ENCODE measurements at places on chromosomes 7 and 10.

- DNase-seq = no peak
These were observed 23.0 kb downstream of the MKI67 start for GRCh38 chr10:128103229-128103714.

DNA sequence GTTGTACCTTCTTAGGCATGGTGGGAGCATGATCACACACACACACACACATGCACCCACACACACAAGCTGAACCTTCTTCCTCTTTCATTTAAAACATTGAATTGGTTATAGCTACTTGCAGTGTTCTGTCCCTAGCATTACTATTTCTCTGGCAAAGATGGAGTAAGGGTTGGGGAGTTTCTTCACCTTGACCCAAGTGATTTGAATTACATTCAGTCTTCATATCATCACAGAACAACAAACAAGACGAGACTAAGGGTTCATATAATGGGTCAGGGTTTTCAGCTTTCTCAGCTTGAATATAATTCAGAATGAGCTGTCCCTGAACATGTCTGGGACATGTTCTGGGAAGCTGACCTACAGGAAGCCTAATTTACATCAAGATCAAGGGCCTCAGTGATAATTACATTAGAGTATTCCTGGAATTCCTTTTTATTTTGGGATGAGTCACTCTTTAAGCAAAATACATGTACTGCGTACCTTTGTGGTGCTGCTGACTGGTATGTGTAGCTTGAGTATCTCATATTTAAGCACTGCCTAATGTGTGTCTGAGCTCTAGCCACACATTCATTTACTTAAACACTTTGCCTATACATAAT is 213.5 kb upstream of the TMEM229A start:
- no peak for DNase-seq

DNA sequence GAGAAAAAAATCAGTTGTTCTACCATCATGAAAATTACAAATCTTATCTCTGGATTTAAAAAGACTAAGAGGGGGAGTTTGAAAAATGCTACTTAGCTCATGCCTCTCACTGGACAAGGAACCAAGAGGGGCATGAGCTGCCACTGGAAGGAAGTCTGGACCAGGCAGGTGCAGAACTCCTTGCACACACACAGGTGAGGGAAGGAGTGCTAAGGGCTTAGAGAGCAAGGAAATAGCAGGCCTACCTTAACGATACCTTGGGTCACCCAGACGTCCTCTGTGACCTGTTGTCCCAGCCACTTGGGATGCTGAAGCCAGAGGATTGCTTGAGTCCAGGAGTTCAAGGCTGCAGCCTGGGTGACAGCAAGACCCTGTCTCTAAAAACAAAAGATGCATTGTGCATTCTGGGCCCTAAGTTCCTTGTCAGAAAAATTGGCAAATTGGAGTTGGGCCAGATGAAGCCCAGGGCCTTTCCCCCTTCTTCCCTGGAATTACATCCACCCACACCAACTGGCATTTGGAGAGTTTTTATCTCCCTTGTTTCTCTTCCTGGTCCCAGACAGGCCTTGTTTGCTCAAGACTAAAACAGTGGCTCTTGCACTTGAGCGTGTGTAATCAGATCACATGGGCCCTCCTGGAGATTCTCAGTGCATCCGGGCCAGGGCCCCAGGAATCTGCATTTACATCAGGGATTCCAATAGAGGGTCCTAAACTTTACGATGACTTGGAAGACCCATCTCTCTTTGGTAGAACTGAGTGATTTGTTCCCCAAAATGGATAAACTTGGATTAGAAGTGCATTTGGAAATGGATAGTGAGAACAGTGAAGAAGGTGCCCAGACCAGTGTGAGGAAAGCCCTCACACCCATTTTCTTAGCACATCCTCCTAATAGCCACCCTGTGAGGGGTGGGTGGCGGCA is 3.0 kb downstream of the DDIT4 start:
- DNase-seq = no peak

- DNase-seq = no peak
These were observed 29.2 kb upstream of the KLF6 start for GRCh38 chr10:3813986-3814837.

- DNase-seq = no peak
These were observed 4.0 kb upstream of the SVOPL start for GRCh38 chr7:138705167-138705566.

DNA sequence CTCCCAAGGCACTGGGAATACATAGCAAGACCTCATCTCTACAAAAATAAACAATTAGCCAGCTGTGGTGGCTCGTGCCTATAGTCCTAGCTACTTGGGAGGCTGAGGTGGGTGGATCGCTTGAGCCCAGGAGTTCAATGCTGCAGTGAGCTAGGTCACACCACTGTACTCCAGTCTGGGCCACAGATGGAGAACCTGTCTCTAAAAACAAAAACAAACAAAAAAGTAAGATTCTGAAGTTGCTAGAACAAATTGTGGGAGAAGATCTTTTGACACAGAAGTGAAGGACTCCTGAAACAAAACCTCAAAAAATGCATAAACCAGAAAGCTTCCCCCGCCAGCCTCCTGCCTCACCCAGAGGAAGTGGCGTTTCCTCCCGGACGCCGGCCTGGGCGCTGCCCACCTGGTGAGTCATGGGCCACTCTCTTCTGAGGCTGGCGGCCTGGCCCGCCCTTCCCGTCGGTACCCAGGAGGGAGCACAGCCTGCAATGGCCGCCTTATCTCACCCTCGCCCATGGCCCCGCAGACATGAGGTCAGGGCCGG is 25.4 kb upstream of the ELN start:
- DNase-seq = no peak

DNA sequence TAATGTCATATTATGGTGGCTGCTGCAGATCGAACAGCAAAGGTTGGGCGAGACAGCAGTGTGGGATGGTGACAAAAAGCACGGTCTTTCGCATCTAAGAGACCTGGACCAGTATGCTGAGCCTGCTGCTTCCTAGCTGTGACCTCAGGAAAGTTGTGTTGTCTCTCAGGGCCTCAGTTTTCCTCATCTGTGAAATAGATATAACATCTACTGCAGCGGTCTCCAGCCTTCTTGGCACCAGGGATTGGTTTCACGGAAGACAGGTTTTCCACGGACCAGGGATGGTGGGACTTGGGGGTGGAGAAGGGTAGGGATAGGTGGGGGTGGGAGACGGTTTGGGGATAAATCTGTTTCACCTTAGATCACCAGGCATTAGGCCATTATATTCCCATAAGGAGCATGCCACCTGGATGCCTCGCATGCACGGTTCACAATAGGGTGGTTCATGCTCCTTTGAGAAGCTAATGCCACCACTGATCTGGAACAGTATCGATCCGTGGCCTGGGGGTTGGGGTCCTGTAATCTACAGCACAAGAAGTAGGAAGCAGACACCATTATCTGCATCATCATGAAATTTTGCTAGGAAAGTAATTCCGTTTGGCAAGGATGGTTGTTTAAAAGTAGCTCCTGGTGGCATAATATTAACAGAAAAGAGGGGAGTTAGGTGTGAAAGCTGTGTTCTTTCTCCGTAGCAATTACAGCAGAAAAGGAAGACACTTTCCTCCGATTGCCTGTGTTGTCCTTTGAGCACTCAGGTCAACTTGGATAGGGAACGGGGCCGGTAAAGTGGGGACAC is 10.8 kb downstream of the KLF6 start:
- DNase-seq = no peak

DNA sequence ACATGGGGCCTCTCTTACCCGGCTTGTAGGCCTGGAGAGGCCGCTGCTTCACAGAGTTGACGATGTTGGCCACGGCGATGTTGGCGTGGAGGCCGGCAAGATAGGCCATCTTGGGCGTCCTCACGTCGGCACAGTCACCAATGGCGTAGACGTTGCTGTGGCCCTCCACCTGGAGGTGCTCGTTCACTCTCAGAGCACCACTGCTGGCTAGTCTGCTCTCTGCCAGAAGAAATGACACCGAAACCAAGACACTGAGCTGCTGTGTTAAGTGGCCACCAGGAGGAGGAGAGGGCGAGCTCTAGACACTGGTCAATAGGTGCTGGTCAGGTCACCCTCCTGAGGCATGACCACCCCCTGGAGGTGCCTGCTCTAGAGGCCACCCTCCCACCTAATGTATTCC is 17.7 kb downstream of the AIFM2 start:
- no peak for DNase-seq

- no peak for DNase-seq
These were observed 20.7 kb downstream of the CREB3L2 start for GRCh38 chr7:137981175-137981574.

DNA sequence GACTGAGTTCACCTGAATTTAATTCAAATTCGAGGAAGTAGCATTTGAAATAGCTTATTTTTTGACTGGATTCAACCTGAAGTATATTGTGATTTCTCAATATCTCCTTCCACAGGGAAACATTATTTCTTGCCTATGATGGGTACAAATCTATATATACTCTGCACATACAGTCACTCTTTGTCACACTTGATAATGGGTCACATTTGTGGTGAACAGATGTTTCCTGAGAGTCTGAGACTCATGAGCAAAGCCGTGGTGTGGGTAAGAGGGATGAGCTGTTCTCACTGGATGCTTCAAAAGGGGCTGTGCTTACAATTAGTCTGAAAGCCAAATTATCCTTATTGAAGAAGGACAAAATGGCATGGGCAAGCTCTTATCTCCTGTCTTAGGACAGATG is 18.0 kb upstream of the TBXAS1 start:
- no peak for DNase-seq

- no peak for DNase-seq
These were observed 44.2 kb downstream of the TSPAN12 start for GRCh38 chr7:120813546-120814252.
